ENCODE measurements at places on chromosomes 5 and 9.

DNA sequence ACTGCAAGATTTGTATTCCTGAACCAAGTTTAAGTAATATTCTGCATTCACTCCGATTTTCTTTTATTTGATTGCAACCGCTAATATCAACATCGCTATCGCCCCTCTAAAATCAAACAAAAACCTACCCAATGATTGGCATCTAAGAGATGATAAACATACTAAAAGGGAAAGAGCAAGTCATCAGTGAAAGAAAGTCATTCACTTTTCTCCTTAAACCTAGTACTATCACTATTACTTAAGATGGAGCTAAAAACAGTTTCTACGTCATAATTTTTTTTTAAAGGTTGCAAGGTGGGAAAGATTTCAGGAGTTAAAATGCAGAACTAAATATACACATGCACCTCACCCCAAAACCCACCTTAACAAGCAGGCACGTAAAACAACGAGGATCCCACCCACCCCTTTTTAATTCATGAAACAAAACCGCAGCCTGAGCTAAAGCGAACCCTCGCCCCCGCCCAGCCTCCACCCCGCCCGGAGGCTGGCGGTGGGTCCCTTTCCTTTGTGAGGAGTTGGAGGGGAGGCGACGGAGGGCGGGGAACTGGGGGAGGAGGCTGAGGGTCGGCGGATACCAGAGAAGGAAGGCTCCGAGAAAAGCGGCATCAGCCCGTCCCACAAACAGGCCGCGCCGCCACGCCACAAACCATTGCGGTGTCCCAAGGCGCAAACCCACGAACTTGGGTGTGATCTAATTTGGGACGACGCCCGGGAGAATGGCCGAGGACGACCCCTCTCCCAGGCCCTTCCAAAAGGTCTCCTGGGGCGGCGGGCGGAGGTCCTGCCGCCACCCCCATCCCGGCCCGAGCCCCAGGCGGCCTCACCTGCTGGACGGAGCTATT is 861 bp downstream of the UBQLN1 start:
- peak; percentile 55 for DNase-seq

- no peak for DNase-seq
Measured at GRCh38 chr5:116702776-116703175, 128.2 kb upstream of the SEMA6A start.

GRCh38 chr5:130706696-130707095 is 458.4 kb downstream of the HINT1 start:
- DNase-seq: no peak

- no peak for DNase-seq
Measured at GRCh38 chr5:86675311-86675710, 57.6 kb downstream of the COX7C start.

DNA sequence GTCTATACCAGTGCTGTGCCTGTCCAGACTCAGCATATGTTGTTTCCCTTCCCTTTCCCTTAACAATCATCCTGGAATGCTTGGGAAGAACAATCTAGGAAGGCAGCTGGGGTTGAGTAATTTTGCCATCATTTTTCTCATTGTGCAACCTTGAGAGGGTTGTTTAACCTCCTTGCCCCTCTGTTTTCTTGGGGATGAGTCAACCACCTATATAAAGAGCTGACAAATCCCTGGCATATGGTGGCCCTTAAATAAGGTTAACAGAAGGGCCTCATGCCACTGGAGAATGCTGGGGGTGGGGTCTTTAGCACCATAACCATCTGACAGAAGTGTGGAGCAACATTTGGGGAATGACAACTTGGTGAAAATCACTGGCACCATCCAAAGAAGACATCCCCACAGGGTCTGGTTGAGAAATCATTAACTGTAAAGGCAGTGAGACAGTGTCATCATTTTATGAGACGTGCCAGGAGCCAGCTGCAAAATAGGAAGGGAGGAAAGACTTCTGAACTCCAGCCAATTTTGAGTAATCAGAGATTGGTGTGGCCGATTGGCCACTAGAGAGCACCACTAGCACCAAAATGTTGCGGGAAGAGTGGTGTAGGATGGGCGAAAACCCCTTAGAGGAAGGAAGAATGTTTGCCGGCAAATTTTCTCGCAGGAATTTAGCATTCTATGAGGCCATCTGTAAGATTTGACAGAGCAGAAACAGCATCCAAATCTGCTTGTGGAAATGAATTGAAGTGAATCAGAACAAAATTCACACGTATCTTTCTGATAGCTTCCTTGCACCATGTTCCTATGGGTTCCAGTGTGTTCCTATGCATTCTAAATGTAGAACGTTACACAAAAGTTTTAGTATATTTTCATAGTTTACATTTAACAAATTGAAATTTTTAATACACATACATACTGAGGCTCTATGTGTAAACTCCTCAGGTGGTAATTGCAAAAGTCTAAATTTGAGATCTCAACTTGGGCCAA is 113.8 kb downstream of the MSX2 start:
- DNase-seq: no peak

DNA sequence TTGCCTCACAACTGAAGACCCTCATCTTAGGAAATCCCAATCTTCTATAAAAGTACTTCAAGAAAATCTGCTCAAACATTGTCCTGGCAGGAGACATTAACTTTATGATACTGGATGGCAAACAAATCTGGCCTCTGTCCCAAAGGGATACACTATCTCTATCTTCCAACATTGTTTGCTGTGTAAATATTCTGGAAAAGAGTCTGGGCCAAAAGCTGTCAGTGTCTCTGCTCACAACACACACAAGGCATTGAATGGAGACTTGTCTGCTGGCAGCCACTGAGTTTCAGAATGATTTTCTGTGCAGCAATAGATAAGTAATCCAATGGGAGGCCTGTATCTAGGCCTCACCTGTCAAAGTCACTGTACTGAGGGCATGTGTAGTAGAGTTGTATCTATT is 471.1 kb downstream of the DMAC1 start:
- no peak for DNase-seq

- no peak for DNase-seq
Measured at GRCh38 chr9:133679056-133679455, 42.9 kb downstream of the DBH start.

DNA sequence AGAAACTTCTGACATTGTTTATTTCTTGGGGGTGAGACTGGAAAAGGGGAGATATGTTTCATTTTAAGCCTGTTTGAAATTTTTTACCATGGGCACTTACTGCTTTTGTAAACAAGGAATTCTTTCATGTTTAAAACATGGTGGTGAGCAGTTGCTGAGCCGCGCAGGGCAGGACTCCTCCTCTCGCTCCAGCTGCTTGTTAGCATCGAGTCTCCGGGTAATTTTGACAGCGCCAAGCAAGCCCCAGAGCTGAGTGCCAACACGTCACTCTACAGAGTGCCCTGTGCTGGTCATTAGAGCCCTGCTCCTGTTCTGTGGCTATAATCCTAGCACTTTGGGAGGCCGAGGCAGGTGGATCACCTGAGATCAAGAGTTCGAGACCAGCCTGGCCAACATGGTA is 116.5 kb upstream of the MSX2 start:
- DNase-seq: no peak

Data from hindlimb muscle (tissue), 1 donor.